ENCODE measurements at places on chromosomes 16 and 17.
A peak's percentile ranks its signal among the peaks of the same experiment; 100 is the strongest.

GRCh38 chr16:34802396-34802795 is 1343.0 kb downstream of the TP53TG3F start:
- no peak for DNase-seq

- no peak for DNase-seq
Measured at GRCh38 chr17:51230306-51230705, 29.5 kb downstream of the MBTD1 start.

GRCh38 chr17:54976316-54976715 is 7.8 kb downstream of the STXBP4 start:
- DNase-seq, result no peak

GRCh38 chr17:66549311-66549704 is 246.9 kb downstream of the PRKCA start:
- no peak for DNase-seq

GRCh38 chr16:57773655-57774295 is 28.5 kb downstream of the KIFC3 start:
- no peak for DNase-seq

DNA sequence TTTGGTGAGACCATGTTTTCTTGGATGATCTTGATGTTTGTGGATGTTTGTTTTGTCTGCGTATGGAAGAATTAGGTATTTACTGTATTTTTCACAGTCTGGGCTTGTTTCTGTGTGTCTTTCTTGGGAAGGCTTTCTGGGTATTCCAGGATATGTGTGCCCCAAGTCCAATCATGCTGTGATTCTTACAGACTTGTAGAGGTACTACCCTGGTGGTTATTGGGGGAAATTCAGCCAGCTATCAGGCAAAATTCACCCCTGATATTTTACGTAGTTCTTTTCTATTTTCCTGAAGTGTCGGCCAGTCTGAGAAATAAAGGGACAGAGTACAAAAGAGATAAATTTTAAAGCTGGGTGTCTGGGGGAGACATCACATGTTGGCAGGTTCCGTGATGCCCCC is 33.4 kb upstream of the ARL4D start:
- no peak for DNase-seq

DNA sequence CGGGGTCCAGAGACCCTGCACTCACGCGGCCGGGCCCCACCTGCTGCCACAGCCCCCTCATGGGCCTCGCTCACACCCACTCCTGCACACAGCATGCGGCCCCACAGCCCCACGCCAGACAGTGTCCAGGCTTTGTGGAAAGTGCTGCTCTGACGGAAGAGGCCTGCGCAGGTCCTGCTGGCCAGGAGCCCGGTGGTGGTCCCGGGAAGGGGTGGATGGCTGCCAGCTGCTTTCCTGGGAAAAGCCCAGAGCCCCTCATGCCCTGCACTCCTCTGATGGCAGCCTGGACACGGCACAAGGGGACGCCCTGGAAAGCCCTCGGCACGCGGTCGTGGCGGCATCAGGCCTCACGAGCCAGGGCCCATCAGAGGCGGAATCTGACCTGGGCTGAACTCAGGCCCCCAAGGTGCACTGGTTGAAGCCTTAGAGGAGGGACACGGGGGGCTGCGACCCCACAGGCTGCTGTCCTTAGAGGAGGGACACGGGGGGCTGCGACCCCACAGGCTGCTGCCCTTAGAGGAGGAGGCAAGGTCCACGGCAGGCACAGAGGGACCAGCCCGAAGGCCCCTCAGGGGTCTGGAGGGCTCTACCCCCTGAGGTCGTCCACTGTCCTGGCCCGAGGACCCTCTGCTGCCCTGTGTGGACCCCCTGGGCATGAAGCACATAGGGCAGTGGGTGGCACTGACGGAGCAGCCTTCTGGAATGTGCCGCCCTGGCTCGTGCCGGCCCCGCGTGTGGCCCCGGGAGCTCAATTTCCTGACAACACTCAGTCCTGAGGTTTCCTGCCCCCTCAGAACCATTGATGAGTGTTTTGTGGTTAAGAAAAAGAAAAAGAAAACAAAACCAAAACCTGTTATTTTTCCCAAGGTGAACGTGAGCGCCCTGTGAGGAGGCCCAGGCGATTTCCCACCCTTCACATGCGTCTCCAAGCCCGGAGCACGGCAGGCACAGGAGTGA is 22.1 kb downstream of the SOX8 start:
- no peak for DNase-seq

- no peak for DNase-seq
Measured at GRCh38 chr17:40157973-40158372, 17.6 kb downstream of the CASC3 start.

GRCh38 chr16:3174618-3175148 is 13.3 kb upstream of the OR1F1 start:
- DNase-seq, result no peak

DNA sequence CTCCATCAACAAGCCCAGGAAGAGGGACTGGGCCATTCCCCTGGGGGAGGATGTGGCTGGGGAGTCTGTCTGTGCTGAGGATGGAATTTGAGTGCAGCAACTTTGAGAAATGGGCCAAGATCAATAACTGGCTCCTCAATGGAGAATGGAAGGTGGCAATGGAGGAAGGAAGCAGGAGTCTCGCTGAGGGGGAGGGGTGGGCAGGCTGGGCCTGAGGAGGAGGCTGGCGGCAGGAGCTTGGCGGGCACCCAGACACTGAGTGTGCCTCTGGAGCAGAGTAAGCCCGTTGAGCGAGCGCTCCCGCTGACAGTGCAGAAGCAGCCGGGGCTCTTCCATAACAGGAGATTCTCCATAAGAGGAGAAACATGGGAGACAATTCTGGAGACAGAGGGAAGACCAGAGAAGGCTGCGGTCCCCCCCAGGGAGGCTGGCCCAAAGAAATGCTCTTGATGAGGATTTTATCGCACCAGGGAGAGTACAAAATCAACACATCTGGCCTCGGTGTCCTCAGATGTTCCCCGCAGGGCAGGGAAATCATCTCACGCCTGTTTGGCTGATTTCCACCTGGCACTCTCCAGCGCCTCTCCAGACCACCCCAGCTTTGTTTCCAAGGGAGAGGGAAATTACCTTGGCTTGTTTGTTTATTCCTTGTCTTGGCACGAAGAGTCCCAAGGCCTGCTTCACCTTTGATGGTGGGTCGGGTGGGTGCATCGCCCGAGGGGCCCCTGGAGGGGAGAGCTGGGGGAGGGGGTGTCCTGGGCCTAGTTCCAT is 2.8 kb upstream of the MMP15 start:
- peak; percentile 70 for DNase-seq

DNA sequence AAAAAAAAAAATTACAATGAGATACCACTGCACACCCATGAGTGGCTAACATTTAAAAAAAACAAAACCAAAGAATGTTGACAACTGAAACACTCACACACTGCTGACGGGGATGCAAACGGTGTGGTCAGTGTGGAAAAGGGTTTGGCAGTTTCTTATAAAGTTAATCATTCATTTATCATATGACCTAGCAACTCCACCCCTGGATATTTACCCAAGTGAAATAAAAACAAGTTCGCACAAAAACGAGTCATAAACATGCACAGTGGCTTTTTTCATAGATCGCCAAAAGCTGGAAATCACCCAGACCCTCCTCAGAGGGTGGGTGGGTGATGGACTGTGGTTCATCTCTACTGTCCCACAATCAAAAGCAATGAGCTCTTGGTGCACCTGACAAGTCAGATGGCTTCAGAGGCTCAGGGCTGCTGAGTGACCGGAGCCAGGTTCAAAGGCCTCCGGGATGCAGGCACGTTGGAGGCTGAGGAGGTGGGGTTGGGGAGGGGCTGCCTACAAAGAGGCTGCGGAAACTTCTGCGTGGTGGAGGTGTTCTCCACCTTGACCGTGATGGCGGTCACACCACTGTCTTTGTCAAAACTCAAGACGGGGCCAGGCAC is 14.2 kb downstream of the RAB40B start:
- no peak for DNase-seq

- DNase-seq, result peak; percentile 49
Measured at GRCh38 chr16:87391324-87391949, 699 bp upstream of the MAP1LC3B start.

GRCh38 chr17:66967837-66968543 is 3.5 kb downstream of the CACNG4 start:
- no peak for DNase-seq
